ENCODE measurements at places on chromosomes 2 and 18.

DNA sequence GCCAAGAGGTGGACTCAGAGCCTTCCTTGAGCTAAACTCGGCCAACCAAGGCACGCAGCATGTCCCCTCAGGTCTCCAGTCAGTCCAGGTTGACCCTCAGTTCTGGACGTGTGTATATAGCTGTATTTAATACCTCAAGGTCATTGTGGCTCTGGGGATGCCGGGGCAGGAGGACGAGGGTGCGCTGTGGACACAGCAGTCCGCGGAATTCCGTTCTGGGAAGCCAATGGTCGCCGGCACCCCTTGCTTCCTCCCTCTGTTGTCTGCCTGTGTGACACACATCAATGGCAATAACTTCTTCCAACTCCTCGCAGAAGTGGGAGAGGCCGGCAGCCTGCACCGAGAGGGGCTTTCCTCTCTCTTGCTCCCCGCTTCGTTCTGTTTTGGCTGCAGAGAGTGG, 27.7 kb downstream of the LBH start:
- DNase-seq = no peak

GRCh38 chr18:9874728-9875127, 11.0 kb upstream of the TXNDC2 start:
- DNase-seq = no peak

- DNase-seq = no peak
Observed at GRCh38 chr18:77133835-77134496, 1.4 kb upstream of the MBP start.

DNA sequence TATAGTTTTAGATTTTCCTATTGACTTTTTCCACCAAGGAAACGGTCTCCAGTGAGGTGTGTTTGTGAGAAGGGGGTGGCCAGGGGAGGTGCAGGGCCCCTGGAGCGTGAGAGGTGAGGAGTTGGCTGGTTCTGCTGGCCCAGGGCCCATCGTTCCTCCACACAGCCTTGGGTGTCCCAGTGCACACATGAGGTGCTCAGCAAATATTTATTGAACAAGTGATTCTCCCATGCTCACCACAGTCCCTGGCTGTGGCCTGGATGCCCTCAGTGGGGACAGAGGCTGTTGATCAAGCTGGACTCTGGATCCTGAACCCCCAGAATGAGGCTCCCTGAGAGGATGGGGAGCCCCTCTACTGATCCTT, 5.0 kb downstream of the HAAO start:
- no peak for DNase-seq

DNA sequence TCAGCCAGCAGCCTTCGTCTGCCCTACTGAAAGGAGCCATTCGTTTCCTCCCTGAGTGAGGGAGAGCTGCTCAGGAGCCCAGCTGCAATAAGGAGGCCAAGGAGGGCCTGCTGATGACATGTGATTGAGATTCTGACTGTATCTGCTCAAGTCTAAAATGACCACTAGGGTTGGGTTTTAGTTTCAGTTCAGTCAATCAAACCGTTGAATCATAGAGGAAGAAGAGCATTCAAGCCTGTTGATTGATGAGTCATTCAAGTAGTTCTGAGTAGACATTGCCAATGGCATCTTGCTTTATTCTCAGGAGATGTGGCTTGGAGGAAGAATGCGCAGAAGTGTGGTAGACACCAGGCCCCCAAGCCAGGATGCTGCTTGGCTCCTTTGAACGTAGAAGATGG, 19.9 kb upstream of the BCL2L11 start:
- no peak for DNase-seq

- no peak for DNase-seq
Observed at GRCh38 chr2:128549646-128550260, 231.1 kb upstream of the HS6ST1 start.

DNA sequence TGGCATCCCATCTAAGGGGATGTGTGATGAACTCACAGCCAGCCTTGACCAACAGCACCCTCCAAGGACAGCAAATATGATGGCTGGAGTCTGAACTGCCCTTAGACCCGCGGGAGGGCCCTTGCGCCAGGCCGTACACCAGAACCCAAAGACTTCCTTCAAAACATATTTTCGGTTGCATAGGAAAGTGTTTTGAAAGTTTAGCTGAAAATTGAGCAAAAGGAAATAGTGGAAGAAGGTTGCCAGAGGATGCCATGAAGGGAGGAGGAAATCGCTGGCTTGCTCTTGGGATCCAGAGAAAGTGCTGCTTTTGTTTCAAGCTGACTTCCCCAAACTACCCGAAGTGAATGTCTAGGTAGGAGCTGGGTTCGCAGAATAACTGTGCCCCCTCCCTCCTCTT, 61.3 kb downstream of the IL1R2 start:
- DNase-seq = no peak

DNA sequence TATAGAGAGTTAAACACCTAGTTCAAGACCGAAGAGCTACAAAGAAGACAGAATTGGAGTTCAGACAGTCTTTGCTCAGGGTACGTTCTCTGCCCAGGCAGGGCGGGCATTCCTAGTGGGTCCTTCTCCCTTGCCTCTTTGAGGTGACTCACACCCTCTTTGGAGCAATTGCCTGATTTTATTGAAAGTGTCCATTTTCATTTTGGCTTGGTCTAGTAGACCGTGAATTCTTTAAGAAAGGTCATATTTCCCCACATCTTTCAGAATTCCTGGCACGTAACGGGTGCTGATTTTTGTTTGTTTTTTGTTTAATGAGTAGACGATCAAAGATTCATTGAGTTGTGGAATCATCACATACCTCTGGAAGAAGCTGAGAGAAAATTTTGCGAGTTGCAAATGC, 871.5 kb downstream of the RNF144A start:
- no peak for DNase-seq

DNA sequence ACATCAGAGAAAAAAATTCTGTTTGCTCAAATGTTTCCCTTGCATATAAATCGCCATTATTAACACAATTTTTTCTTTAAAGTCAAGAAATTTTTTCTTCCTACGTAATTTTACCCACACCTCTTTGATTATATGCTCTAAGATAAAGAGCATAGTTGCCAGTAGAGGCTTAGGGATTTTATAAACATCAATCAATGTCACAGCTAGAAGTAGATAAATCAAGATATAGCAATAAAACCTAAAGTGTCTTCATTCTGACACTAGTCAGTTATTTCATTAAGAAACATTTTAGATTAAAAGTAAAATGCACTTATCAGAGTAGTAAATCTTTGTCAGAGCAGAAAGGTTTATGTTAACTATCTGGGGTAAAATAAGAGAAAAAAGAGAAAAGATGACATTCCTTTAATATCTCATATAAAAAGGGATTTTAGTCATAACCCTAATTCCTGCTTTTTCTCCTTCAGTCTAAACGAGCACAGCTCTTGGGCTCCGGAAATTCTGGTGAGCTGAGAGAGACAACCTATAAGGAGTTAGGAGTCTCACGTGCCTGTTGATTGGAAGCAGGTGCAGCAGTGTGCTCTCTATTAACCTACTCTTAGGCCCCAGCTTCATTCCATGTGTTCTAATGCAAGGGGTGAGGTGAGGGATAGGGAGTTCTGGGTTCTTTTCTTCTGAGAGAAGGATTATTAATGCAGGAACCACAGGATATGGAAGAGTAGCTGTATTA, 172.4 kb upstream of the GULP1 start:
- no peak for DNase-seq
